ENCODE measurements at places on chromosomes 1 and 21.
A peak's percentile ranks its signal among the peaks of the same experiment; 100 is the strongest.

- no peak for DNase-seq
Measured at GRCh38 chr1:31981972-31982371, 31.7 kb upstream of the KHDRBS1 start.

DNA sequence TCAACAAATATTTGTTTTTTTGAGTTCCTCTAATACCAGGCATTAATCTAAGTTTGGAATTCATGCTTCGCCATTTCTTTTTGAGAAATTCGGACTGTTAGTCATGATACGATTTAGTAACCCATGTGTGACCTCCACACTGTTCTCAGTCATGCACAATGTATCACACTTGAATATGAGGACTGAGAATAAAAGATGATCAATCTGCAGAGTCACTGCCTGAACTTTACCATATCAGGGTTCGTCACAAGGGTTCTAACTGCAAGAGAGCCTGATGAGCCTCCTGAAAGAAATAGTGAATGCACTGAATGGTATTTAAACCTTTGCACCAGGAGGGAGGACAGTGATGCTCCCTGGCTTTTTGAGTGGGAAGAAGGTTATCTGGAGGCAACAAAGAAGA is 10.9 kb upstream of the FASLG start:
- DNase-seq: no peak

GRCh38 chr1:18666317-18666920 is 35.8 kb downstream of the PAX7 start:
- DNase-seq: no peak

GRCh38 chr21:17402937-17403336 is 109.9 kb upstream of the CXADR start:
- no peak for DNase-seq

GRCh38 chr21:35048706-35049617 is at the start of gene RUNX1:
Gene RUNX1, minus strand, starts transcription at chr21:35049302.
- peak; percentile 57 for DNase-seq

DNA sequence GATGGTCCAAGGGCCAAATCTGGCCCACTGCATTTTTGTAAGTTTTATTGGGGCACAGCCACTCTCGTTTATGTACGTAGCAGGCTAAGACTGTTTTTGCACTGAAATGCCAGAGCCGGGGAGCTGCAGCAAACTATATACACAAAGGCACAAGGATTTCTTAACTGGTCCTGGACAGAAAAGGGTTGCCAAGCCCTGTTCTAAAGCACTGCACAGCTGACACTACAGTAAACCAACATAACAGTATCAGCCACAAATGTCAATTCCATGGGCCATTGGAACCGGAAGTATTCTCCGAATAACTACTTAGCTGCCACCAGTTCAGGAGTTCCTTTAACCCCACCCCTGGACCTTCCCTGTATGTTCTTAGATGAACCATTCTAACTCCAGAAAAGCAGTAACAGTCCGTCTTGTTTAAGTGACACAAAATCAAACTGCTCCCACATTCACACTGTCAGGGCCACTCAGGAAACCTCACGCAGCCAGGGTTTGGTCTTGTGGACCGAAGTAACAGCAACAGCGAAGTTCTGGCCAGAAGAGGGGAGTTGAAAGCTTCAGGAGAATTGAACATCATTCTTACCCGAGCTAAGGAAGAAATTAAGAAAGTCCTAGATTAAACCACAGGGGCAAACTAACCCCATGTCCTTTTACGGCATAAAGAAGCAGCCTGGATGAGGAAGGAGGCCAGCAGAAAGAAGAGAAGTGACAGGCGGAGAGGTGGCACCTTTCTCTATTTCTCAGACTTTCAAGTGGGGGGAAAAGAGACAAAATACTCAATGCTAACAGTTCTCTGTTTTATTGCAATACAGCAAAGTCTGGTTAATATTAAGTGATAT is 49.2 kb downstream of the COQ8A start:
- no peak for DNase-seq

GRCh38 chr1:99131546-99131945 is 126.9 kb upstream of the PLPPR5 start:
- DNase-seq: no peak

- DNase-seq: no peak
Measured at GRCh38 chr1:109186733-109187086, 27.0 kb upstream of the SARS1 start.

DNA sequence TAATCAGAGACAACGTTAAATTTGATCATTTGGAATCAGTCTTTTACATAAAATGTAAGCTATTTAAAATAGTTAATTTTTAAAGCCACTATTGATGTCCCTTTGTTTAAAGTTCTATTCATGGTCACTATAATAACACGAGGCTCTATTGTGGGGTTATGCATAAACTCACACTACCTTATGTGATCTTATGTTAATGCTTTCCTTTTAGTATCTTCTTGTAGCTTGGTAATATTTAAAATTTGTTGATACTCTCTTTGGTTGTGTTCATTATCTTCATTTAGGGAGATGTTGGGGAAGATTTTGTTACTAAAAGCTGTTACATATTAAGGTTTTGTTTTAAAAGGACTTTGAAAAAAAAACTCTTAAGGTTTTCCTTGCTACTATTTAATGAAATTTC is 1.2 kb downstream of the B3GALT2 start:
- DNase-seq: no peak

Data from activated B cell treated with CpG ODN at 0.5 μM for 24 hours (primary cell).